ENCODE measurements at places on chromosomes 16 and 17. TPM values are rescaled to one million over a fixed set of nuclear protein-coding genes. Genes with fewer than 3 reads are reported as not detected.

GRCh38 chr16:62602790-62603189 is 566.6 kb upstream of the CDH8 start:
- no peak for DNase-seq

- DNase-seq: no peak
Measured at GRCh38 chr16:70399381-70399780, 39.5 kb downstream of the ST3GAL2 start.

DNA sequence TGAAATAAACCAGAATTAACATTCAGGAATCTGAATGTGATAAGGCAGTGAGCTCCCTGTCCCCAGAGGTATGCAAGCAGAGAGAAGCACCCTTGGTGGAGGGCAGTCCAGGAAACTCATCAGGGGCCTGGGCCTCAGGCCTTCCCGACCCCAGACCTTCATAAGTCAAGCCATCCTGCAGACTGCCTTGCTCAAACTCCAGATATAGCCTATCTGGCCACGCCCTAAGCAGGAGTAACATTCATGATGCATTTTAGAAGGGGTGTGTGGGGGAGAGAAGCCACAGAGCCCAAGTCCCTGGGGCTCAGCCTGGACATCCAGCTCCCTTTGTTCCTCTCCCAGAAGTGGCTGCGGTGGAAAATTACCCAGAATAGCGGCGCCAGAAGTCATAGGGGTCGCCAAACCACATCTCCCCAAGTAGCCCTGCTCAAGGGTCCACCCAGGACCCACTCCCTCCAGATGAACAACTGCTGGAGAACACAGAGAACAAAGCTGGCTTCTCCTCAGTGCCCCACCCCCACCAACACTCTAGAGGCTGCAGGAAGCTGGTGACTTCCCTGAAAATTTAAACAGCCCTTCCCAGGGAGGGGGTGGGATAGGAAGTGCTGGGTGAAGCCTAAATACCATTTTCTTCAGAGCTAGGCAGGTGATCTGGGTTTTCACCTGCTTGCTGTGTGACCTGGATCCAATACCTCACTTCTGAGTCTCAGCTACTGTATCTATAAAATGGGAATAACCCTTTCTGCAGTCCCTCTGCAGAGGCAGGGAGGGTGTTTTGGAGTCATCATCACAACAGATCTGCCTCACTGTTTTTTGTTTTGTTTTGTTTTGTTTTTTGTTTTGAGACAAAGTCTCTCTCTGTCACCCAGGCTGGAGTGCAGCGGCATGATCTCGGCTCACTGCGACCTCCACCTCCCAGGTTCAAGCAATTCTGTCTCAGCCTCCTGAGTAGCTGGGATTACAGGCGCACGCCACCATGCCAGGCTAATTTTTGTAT is 1.5 kb upstream of the SREBF1 start:
- peak; percentile 65 for DNase-seq

DNA sequence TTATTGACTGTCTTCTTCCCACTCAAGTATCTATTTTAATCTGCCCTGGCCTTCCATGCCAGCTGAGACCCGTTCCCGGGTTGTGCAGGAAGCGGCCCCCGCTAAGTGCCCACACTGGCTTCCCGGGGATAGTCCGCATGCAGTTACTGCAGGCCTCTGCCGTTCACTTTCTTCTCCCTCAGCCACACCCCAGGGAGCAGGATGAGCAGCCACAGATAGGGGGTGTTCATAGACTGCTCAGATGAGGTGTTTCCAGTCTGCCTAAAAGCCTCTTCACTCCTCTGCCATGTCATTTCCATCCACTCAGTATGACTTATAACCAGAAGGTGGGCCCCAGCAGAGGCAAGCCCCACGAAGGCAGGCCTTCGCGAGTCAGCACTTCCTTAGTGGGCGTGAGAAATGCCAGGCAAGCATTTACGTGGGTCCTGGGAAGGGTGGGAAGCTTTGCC is 7.7 kb downstream of the MED9 start:
- no peak for DNase-seq

GRCh38 chr17:16374146-16374938 is 6.5 kb upstream of the UBB start:
- DNase-seq: no peak

DNA sequence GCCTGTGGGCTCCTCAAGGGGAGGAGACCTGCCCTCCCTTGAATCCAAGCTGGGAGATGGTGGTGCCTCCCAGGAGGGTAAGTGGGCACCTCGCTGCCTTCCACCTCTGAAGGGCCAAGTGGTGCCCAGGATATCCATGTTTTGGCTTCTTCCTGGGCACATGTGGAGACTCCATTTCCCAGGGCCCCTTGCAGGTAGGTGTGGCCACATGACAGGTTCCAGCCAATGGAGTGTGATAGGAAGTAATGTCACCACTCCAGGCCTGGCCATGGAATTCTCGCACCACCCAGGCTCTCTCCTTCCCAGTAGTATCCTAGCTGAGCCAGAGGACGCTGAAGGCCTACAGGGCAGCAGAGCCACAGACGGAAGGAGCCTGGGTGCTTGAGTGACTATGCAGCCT is 17.6 kb upstream of the PEMT start:
- no peak for DNase-seq

- peak; percentile 42 for DNase-seq
Measured at GRCh38 chr16:51150888-51151320, at the start of gene SALL1. Gene SALL1, minus strand, starts transcription at chr16:51151270. Its CDS starts 29 bp downstream, at chr16:51151241.

The CCL7 gene
- 0.46 TPM for total RNA-seq

- no peak for DNase-seq
Measured at GRCh38 chr16:12548270-12548983, 255.3 kb downstream of the CPPED1 start.

The MPP2 gene
- 4.9 TPM for total RNA-seq

- no peak for DNase-seq
Measured at GRCh38 chr17:50222922-50223321, 21.5 kb upstream of the COL1A1 start.

GRCh38 chr17:63963123-63963522 is 9.6 kb downstream of the SCN4A start:
- no peak for DNase-seq

GRCh38 chr17:36813357-36813756 is 123.9 kb upstream of the LHX1 start:
- no peak for DNase-seq

The ABI3 gene
- total RNA-seq: 6.0 TPM

GRCh38 chr16:79834720-79835119 is 234.2 kb upstream of the MAF start:
- no peak for DNase-seq

The KCTD19 gene
- not detected for total RNA-seq

GRCh38 chr17:82435103-82435502 is 15.4 kb downstream of the CYBC1 start:
- DNase-seq: no peak

The GPS2 gene
- 57.5 TPM for total RNA-seq

DNA sequence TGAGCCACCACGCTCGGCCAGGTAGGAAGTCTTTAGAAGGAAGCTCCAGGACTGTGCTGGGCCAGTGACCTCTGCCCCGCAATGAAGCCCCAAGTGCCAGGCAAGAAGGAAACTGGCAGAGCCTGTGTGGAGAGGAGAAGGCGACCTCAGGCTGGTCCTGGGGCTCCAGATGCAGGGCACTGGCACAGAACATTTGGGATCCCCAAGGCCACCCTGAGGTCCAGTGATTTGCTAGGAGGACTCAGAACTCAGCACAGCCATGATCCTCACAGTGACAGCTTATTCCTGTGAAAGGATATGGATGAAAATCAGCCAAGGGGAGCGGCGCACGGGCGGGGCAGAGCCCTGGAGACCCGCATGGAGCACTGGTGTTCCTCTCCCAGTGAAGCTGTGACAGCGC is 24.1 kb downstream of the MGAT5B start:
- DNase-seq: no peak

DNA sequence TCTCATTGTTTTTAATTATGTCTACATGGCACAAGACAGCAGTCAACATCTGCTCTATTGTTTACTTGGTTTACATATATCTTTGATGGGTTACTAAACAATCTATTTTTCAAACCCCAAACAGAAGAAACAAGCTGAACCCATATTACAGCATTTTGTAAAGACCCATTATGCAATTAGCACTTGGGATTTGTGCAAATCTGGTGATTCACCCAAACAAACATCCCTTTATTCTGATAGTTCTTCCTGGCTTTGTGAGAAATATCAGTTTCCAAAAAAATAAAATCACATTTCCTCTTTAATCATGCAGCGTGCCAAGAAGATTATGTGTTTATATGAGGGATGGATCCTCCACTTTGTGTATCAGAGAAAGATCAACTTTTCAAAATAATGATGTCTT is 16.8 kb upstream of the RBFOX1 start:
- no peak for DNase-seq
